ENCODE measurements at places on chromosomes 5 and 9. TPM values are rescaled to one million over a fixed set of nuclear protein-coding genes. Genes with fewer than 3 reads are reported as not detected.
A peak's percentile ranks its signal among the peaks of the same experiment; 100 is the strongest.

GRCh38 chr5:39194466-39195136 is 24.8 kb downstream of the FYB1 start:
- peak; percentile 91 for DNase-seq

DNA sequence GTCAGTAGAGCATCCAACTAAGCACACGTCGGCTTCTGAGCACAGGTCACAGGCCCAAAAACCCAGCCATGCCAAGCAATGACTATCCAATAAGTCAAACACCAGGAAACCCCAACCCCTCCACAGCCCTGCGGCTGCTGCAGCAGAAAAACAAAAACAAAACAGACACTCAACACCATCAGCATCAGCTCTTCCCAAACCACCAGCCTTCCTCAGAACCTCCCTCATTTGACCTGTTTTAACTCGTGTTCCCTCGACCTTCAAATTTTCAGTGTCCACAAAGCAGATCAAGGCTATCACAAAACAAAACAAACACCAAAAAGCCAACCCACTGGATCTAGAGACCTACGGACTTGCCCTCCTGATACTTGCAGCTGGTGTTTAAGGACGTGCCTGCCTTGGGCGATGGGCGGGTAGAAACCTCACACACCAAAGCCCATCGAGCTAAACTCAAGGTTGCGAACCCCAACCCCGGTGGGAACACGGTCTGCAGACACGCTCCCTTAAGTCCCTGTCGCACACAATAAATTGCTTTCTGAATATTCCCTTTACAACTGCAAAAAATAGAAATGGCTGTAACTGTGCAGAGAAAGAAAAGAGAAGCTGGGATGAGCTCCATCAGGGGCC is 247.1 kb upstream of the ANKRD55 start:
- no peak for DNase-seq

DNA sequence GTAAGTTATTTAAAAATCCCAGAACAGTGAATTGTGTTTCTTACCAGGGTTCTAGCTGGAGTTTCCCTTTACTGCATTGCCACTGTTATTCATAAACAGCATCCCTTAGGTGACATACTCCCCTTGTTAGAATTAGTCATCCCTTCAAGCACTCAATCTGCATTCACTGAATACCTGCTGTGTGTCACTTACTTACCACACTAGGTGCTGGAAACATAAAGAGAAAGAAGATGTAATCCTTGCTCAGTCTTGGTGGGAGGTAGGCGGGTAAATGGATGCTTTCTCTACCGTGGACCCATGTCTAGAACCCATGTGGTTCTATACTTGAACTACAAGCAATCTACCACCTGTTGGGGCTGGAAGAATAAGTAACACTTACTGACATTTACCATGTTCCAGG is 371.6 kb downstream of the KDM4C start:
- DNase-seq: no peak

HRH2 gene
- total RNA-seq: not detected

DRD1 gene
- total RNA-seq: not detected

Measured in MCF 10A (cell line).